ENCODE measurements at places on chromosomes 16 and 17.
A peak's percentile ranks its signal among the peaks of the same experiment; 100 is the strongest.

DNA sequence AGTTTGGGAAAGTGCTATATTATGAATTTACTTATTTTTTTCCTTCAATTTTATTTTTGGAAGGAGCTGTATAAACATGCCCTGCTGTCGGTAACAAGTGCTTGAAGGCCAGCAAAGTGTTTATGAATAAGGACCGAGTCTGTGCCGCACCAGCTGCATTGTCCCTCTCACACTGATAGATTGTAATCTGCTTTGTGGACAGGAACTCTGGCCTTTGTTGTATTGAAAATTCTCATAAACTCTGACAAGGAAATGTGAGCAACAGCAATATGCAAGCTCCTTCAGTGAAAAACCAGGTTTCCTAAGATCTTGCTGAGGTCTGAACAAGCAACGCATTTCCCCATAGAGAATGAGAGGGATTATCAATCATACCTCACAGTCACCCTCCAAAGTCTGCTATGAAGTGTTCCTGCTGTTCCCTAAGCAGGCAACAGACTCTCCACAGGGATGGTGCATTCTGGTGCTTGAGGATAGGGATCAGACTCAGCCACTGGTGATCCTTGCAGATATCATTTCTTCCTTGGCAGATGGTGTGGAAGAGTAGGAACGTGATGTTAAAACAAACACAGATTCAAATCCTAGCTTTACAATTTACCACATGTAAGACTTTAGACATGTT lies 109.6 kb downstream of the KCNJ2 start:
- no peak for DNase-seq

DNA sequence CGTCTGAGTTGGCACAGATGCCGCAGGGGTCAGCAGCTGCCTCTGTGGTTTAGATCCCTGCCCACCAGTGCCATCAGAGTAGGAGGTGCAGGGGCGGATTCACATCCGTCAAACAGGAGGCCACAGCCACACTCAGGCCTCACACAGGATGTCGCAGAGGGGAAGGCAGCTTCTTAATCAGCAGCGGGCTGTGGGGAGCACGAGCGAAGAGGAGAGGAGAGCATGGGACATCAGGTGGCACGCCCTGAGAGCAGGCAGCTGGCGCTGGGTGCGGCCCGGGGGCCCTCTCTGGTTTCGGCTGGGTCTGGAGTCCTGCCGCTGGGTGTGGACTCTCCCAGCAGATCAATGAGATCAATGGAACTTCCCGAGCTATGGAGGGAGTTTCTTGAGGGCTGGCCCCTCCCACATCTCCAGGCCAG lies 9.6 kb downstream of the LLGL2 start:
- DNase-seq = no peak

DNA sequence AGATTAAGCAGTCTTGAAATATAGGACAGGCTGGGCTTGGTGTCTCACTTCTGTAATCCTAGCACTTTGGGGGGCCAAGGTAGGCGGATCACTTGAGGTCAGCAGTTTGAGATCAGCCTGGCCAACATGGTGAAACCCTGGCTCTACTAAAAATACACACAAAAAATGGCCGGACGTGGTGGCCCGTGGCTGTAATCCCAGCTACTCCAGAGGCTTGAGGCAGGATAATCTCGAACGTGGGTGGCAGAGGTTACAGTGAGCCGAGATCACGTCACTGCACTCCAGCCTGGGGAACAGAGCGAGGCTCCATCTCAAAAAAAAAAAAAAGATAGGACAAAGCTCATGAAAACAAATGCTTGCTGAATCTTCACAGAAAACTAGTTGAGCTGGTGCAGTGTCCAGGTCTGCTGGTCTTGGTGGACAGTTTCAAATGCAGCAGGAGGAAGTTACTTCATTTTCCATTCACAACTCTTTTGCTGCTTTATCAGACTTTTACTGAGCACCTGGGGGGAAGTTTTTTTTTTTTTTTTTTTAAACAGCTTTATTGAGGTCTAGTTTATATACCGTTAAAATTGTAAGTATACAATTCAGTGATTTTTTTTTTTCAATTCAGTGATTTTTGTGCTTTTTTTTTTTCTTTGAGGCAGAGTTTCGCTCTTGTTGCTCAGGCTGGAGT lies 45.2 kb downstream of the SNX29 start:
- no peak for DNase-seq

GRCh38 chr17:4118015-4118743 lies 24.7 kb downstream of the ZZEF1 start:
- DNase-seq = no peak

GRCh38 chr17:56510554-56511342 lies 82.8 kb upstream of the NOG start:
- no peak for DNase-seq

DNA sequence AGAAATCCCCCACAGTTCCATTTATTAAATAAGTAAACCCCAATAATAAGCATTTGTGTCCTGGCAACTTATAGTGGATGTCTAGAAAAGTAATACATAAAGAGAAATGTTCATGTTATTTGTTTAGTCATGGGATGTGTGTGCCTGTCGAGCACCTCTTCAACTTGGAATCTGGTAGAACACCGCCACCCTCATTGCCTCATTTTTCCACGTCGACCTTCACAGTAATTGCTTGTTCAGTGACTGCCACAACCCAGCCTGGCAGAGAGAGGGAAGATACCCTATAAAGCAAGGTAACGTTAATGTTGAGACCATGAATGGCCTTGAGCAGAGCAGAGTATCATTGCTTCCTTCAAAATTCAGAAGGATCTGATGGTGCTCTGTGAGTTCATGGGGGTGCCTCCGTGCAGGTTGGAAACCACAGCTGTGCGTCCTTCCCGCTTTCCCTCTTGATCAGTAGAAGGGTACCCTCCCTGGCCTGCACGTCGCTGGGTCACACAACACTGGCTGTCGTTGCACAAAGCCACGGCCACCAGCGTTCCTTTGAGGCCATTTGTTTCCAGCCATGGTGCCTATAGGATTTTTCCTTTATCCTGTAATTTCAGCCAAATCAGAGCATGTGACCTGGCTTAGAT lies 3.7 kb upstream of the DNASE1 start:
- DNase-seq = no peak

DNA sequence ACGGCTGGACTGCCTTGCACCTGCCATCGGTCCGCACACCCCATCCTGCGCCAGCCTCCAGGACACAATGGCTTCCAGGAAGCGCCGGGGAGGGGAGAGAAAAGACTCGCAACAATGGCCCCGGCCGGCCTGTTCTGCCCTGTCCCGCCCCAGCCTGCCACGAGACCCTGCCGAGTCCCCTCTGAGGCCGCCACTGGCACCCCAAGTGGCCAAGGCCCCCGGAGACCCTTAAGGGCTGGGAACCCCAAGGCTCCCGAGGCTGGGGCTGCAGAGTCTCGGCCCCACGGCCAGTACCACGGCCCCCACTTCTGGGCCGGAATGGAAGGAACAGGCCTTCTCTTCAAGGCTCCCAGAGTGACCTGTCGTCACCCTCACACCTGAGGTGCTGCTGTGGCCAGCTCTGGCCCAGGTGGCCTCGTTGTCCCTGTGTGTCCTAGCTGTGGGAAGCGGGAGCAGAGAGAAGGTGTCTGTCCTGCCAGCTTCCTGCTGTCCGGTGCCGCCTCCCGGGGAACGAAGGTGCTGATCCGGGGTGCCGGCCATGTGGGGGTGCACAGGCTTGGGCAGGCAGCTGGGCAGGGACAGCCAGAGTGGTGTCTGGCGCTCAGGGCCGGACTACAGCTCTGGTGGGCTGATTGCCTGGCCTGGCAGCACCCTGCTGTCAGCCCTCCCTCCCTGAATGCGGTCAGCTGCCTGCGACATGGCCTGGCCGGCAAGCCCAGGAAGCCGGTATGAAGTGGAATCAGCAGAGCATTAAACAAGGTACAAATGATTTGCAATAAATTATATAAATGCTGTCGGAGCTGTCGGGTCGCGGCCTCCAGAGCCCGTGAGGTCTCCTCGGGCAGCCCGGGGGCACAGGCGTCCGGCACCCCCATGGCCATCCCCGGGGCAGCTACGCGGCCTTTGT lies 8.2 kb upstream of the CACNA1H start:
- DNase-seq = peak; percentile 75

DNA sequence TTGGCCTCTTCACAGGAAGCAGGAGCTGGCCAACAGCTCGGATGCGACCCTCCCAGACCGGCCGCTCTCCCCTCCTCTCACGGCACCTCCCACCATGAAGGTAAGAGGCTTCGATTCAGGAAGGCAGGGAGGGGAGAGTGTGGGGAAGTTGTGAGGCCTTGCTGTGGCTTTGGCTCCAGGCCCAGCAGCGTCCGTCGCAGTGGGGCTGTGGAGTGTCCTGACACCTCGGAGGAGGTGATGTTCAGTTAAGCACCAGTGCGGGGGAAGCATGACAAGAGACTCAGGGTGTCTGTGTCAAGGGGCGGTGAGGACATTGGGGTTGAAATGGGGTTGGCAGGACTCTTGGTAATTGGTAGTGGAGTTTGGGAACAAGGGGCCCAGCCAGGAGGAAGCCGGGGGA lies 109.0 kb downstream of the RAP1GAP2 start:
- no peak for DNase-seq

DNA sequence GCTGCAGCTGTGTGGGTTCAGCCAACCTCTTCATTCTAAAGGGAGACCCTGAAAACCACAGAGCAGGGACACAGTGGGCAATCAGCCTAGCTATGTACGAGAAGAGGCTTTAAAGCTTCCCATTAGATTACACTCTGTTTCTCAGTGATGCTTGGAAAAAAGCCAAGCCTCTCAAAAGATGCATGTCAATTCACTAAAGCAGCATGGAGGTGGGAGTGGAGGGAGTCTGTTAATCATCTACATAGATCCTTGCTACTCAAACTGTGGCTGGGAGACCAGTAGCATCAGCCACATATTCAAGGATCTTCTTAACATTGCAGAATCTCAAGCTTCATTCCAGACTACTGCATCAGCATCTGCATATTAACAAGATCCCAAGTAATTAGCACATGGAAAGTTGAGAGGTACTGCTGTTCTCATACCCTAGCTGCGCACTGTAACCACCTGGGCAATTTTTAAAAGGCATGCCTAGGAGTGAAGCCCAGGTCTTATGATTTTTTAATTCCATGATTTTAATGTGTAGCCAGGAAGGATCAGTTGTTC lies 305.9 kb downstream of the PMP22 start:
- DNase-seq = no peak

DNA sequence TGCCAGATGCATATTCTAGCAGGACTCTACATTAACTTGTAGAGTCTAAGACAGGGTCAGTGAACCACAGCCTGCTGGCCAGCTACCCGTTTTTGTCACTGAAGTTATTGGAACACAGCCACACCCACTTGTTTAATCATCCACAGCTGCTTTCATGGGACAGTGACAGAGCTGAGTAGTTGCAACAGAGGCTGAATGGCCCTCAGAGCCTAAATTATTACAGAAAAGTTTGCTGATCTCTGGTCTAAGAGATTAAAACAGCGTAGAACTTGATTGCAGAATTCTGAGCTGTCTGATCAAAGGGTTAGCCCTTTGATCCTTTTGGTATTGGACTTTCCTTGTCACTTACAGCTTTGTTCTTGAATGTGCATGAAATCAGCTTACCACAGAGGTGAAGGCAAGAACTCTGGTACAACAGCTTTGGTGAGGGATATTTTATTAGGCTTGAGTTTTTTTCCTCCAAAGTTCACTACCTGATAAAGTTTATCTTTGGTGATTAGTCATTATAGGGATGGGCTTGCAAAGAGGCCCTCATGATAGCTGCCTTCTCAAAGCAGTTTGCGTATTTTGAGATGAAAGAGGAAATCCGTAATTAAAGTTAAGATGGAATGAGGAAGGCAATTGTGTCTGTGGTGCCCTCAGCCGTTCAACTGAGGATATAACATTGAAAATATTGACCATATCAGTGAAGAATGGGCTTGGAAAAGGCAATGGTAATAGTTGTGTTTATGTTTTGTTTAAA lies 23.6 kb downstream of the ALDH3A2 start:
- peak; percentile 72 for DNase-seq

GRCh38 chr16:6977291-6977690 lies 355.4 kb upstream of the RBFOX1 start:
- DNase-seq = no peak

DNA sequence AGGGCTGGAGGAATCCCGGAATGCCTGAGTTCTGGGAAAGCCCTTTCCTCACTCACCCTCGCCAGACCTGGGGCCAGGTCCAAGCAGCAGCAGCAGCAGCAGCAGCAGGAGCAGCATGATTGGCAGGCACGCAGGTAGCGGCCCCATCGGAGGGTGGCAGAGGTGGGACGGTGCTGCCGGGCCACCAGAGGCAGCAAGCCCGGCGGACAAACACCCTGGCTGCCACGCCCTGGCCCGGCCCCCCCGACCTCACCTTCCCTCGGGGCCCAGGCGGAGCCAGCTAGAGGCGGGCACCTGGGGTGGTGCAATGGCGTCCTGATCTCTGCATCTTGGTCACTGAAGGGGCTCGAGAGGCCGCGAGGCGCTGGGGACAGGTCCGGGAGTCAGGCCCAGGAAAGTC lies 122.4 kb downstream of the LAT start:
- DNase-seq = peak; percentile 76

DNA sequence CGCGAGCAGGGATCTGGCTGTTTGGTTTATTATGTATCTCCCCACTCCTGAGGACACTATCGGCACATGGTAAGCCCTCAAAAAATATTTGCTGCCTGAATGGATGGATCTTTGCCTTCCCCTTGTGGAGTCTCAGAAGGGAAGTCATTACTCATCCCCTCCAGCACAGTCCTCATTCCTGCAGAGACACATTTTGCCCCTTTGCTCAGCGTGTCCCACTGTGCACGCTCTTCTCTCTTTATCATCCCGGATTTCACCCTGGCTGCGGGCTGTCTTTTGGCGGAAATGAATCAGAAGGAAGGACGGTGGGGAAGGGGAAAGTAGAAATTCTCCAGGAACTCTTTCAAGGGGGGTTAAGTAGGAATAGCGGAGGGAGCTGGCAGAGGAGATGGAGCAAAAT lies 125.2 kb upstream of the CDC42EP4 start:
- DNase-seq = no peak

DNA sequence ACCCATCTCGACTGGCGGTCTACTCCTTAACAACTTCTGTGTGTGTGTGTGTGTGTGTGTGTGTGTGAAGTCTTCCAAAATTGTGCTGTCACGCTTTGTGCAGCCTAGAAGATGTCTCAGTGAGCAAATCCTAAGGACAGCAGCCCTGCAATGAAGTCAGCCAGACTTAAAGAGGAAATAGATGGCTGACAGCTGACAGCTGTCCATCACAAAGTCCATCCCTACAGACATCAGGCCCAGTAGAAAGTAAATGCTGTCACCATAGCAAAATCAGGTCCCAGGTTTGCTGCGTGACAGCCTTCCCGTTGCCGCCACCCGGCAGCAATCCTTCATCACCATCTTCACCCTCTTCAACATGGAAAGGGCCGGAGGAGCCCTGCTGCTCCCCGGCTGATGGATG lies 416.0 kb downstream of the SOX9 start:
- no peak for DNase-seq

GRCh38 chr16:67378642-67379041 lies 14.7 kb downstream of the TPPP3 start:
- DNase-seq = no peak

GRCh38 chr17:31202968-31203367 lies 94.1 kb downstream of the OMG start:
- DNase-seq = no peak

- no peak for DNase-seq
Observed at GRCh38 chr16:24294131-24294530, 38.0 kb downstream of the CACNG3 start.

DNA sequence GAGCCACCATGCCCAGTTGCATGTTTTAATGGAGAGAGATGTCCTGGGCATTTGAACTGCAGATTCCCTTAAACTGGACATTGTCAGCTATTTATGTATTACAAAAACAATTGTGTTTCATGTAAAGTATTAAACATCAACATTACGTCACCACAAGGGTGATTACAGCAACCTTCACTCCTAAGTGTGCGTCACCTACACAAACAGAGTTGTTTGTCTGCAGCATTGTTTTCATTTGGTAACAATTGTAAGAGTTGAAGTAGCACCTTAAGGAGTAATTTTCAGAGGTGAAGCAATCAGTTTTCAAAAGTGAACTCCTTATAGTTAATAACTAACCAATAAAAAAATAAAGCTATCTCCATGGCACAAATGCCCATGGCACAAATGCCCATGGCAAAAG lies 271.4 kb downstream of the IRX3 start:
- DNase-seq = no peak
